DMS 273 treated with DMSO at 0.1 percent for 48 hours (cell line): ENCODE measurements at places on chromosomes 4 and X.

DNA sequence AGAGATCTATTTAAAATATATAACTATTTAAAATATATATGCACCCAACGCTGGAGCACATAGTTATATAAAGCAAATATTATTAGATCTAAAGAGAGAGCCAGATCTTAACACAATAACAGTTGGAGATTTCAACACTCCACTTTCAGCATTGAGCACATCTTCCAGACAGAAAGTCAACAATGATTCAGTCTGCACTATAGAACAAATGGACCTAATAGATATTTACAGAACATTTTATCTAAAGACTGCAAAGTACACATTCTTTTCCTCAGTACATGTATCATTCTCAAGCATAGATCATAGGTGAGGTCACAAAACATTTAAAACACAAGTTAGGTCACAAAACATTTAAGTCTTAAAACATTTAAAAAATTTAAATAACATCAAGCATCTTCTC lies 36.4 kb downstream of the NLRP2B start:
- DNase-seq, result no peak

- DNase-seq, result no peak
Measured at GRCh38 chr4:751676-752075, 46.0 kb downstream of the PCGF3 start.

GRCh38 chr4:100118181-100118580 lies 72.1 kb downstream of the DDIT4L start:
- DNase-seq, result no peak

DNA sequence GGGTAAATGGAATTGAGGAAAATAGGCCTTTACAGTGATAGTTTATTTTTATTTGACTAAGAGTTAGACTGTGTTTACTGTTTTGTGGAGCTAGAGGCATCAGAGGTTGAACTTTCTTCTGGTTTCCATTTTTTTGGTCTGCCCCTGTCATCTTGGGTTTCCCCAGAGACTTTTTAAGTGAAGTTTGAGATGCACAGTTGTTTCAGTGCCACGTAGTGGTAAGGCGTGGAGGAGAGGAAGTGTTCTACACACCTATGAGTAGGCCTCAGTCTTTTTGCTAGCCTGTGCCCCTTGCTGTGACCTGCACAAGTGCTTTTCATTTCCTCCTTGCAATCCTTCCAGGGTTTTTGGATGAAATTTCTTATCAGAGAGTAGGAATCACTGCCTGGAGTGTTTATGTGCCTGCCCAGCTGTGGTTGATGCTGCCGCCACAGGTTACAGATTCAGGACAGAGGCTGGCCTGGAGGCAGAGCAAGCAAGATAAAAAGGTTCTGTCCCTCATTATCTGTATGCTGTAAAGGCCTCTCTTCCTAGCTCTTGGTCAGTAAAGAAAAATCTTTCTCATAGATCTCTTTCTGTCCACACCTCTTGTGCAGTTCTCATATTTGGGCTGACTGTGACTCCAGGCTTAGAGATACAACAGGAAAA lies 12.5 kb upstream of the HSFX4 start:
- DNase-seq, result no peak

DNA sequence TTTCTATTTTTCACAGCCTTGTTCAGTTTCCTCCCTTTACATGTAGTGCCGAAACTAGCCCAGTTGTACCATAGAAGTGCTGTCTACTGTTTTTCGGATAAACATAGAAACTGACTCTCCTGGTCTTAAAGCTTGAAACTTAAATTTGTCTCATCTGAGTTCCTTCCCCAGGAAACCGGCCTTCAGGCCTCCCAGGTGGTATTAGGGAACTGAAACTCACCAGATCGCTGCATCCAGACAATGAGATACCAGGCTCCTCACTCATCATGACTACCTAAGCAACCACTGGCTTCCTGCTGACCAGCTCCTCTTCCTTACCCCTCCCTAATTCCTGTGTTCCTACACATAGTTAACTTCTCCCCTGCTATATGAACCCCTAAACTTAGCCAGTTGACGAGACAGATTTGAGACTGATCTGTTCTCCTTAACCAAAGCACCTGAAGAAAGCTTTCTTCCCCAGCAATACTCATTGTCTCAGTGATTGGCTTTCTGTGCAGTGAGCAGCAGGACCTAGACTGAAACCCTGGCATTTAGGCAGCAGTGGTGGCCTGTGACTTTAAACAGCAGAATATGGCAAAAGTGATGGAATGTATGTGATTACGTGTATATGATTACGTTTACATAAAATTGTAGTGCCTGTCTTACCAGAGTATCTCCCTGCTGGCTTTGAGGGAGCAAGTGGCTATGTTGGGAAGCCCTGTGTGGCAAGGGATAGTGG lies 959.1 kb upstream of the LCORL start:
- no peak for DNase-seq

DNA sequence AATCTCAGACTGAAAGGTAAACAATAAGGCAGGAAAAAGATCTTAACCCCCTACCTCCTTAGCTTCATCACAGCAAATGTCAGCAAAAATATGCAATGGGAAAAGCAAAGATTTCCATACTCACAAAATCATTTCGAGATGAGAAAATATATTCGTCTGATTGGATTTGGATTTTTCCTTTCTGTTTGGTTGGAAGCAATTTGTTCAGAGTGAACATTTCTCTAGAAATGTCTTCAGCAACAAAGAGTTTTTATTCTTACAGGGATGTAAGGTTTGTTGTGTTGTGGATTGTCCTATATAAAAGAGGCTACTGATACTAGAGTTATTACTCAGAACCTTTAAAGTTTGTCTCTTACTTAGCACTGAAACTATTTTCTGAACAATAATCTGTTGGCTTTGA lies 23.8 kb downstream of the GRIA2 start:
- DNase-seq, result no peak

- no peak for DNase-seq
Measured at GRCh38 chr4:113682730-113683537, 78.6 kb downstream of the CAMK2D start.

GRCh38 chrX:135632353-135632752 lies 81.1 kb upstream of the CT45A1 start:
- no peak for DNase-seq

DNA sequence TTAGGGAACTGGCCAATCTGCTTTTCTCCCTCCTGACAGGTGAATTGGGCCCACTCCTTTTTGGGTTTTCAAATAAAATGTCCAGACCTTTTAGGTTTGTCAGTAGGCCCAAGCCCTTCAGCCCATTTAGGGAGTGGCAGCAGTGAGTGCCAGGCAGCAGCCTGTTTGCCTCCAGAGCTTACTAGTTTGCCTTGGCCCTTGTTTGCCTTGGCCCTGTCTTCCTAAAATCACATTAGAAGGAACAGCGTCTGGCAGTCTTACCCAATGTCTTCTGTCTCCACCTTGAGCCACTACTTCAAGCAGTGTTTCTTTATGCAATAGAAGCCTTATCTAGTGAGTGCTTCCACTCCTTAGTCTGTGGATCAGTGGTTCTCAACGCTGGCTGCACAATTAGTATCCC lies 117.1 kb downstream of the TMEM164 start:
- no peak for DNase-seq

DNA sequence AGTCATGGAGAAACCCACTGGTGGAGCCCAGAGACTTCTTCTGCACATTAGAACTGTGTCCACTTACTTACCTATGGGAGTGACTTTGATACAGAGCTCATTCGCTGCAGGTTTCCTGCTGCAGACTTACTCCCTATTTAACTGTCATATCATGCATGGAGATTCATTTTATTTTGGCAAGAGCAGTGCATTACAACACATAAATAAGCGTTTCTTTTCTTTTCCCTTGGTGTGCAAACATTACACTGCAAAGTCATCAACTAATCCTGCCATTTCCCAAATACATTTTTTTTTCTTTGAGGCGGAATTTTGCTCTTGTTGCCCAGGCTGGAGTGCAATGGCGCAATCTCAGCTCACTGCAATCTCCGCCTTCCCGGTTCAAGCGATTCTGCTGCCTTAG lies 230.9 kb upstream of the SFRP2 start:
- DNase-seq, result no peak

DNA sequence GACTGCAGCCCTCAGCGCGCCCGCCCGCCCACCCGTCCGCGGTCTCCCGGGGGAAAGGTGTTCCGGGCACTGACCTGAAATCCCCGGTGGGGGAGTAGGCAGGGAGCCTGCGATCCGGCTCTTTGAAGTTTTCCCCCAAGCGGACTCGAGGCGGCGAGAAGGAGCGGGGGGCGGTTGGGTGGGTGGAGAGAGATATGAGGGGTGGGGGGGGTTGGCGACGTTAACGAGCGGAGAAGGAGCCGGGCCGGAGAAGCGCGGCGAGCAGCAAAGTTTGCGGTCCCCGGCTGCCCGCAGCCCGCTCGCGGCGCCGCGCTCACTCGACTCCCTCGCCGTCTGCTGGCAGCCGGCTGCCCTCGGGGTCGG lies 636 bp downstream of the BCOR start:
- DNase-seq, result no peak

GRCh38 chr4:185396724-185397385 lies at the start of gene ANKRD37:
ANKRD37 (plus strand) TSS chr4:185396841; CDS start chr4:185396924, 83 bp downstream.
- no peak for DNase-seq

GRCh38 chr4:128227991-128228571 lies 59.5 kb downstream of the PGRMC2 start:
- peak; percentile 77 for DNase-seq

- DNase-seq, result no peak
Measured at GRCh38 chr4:141891260-141892120, 255.1 kb downstream of the IL15 start.

GRCh38 chr4:32499171-32499570 lies 1779.0 kb downstream of the PCDH7 start:
- no peak for DNase-seq

DNA sequence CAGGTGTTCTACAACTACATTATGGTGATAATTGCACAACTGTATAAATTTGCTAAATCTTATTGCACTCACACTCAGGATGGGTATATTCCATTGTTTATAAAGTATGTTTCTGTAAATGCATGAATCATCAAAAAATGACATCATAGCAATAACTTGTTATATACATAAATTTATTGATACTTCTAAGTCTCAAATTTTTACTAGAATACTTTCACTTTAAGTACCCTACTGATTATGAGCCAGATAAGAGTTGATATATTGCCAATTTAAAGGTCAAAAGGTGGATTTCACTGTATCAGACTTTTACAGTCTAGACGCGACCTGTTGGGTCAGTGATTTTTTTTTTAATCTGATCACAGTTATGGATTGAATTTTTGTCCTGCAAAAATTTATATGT lies 37.4 kb upstream of the MTMR1 start:
- DNase-seq, result no peak

DNA sequence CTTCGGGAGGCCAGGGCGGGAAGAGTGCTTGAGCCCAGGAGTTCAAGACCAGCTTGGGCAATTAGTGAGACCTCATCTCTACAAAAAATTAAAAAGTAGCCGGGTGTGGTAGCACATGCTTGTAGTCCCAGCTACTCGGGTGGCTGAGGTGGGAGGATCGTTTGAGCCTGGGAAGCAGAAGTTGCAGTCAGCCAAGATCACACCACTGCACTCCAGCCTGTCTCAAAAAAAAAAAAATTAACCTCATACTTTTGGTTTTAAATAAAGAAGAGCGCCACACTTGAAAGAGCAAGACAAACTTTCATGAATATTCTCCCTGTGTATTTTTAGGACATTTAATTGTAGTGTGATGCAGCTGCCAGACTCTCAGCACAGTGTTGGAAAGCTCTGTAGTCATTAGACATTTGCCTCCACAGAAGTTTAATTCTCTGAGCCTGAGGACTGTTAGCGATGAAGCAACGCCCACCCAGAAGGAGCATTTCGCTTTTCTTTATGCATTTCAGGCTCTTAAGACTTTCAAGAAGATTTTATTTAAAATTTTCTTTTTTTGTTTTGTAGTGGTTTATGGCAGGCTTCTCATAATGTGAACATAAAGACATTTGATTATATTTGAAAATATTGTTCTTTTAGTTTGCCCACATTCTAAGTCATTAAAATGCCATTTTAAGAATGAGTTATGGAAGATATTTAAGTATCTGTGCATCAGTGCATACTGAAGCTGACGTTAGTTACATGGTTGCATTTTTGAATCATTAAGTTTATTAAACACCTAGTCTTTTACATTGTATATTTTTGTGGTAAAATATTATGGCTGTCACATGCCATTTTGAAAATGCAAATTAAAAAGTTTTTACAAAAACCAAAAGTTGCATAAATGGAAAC lies 45.8 kb downstream of the DCLK2 start:
- DNase-seq, result no peak

- DNase-seq, result no peak
Measured at GRCh38 chr4:173167758-173168395, 734 bp upstream of the GALNT7 start.

DNA sequence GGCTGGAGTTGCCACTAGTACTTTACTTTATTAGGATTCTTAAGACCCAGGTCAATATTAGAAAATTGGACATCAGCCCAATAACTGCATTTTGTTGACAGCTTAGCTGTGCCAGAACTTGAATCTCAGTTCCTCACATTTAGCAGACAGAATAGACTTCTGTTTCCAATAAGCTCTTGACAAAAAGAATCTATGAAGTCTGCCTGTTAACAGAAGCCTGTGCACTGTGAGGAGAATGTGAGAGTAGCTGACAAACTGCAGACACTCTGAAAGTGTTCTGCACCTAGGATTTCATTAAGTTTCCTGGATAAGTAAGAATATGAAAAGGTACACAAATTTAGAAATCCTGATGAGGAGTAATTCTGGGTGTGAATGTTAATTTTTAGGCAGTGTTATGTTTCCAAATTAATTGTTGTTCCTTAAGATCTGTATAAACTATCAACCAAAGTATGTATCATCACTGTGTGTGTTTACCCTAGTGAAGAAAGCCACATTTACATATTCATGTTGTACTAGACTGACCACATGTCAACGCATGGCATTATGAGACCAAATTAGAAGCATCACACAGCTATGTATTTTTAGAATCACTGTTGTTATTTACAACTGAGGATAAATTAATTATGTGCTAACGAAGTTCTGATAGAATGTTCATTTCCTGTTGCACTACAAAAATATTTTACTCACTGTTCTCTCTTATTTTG lies 756.4 kb upstream of the IGFBP7 start:
- DNase-seq, result no peak

GRCh38 chrX:135273162-135273561 lies 21.3 kb downstream of the ETDA start:
- no peak for DNase-seq

DNA sequence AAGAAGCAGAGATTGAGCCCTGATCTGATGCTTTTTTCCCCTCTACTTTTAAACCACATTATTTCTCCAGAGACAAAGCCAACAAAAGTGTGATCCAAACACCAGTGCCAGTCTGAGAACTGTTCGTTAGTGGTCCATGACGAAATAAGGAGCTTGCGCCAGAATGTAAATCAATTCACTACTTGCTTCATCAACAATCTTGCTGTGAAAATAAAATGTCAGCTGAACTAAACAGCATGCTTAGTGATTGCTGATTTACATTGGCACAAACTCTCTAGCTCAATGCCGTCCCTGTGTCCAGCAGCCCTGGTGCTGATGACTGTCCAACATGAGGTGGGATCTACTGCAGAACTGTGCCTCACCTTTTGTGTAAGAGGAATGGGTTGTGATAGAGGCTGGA lies 71.3 kb downstream of the SOX3 start:
- DNase-seq, result no peak

- no peak for DNase-seq
Measured at GRCh38 chr4:106687026-106687425, 318.4 kb upstream of the GIMD1 start.

- DNase-seq, result no peak
Measured at GRCh38 chr4:163591614-163592020, 97.1 kb downstream of the TMA16 start.
